Stimulated activated CD4-positive, alpha-beta T cell treated with anti-CD3 and anti-CD28 coated beads, Interleukin-1b, Interleukin-23, amount 100 ng/mL, for 48 hours (primary cell): ENCODE measurements at places on chromosomes 12 and 14.

GRCh38 chr12:6418796-6419195 is 26.0 kb upstream of the CD27 start:
- no peak for DNase-seq

GRCh38 chr12:31488737-31489338 is 102.1 kb downstream of the DENND5B start:
- DNase-seq: no peak

DNA sequence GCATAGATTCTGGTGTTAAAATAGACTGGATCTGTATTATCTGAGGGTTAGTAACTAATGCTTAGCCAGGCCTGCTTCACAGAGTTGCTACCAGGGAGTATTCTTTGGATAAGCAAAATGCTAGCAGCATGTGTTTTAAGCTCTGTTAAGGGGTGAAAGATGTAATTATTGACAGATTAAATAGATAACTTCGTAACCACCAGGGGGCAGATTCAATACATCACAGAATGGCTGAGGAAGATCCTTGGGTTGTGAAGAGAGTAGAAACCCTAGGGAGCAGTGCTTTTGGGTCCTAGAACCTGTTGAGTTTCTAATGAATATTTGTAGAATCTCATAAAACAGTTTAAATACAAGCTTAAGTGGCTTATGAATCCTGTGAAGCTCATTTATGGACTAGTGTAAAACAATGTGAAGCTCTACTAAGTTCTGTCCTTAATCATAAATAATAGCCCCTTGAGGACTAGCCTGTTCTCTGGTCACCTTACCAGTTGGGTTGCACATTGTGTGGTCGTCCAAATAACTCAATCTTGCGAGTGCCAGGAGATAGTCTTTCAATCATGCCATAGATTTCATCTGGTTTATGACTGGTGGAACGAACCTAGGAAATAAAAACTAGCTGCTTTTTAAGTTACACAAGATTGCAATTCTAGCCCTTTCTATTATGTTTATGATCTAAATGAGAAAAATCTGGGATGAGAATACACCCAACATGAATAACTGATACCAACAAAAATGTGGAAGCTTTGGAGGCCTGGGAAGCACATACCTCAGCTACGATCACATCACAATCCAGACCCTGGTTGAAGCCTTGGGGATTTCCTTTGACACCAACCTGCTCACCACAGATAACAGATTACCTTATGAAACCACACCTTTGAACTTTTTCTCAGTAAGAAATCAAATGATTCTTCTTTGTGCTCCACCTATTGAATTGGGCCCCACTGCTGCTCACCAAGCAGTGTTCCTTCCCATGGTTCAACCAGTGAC is 12.3 kb downstream of the METTL3 start:
- no peak for DNase-seq

GRCh38 chr12:53659571-53659981 is 16.3 kb downstream of the ATP5MC2 start:
- DNase-seq: no peak

- DNase-seq: no peak
Observed at GRCh38 chr14:78401866-78402265, 231.7 kb downstream of the NRXN3 start.

- DNase-seq: no peak
Observed at GRCh38 chr12:103036581-103037214, 79.2 kb downstream of the ASCL1 start.

DNA sequence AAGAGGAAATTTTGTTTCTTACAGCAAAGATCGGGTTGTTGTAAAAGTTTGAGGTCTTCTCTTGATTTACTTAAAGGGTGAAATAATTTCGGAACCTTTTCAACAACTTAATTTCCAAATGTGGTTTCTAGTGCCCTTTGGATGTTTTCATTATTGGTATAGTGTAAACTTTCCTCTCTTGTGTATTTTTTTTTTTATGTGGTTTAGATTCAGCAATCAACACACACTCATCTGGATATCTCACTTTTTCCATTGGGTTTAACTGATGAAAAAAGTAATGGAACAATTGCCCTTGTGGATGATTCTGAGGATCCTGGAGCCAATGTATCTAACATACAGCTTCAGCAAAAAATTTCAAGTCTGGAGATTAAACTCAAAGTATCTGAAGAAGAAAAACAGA is 116.3 kb downstream of the CCDC91 start:
- no peak for DNase-seq

DNA sequence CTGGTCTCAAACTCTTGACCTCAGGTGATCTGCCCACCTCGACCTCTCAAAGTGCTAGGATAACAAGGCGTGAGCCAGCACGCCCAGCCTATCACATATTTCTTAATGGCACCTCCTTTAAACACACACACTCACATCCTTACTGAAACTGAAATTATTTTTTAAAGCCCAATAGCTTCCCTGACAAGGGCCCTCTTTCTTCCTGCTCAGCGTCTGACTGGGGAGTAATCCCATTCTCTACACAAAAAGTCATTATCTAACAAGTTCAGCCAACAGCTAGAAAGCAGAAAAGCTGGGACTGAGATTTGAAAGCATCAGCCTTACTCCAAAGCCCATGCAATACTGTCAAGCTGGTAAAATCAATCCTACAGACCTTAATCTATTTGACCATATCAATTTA is 10.0 kb upstream of the AICDA start:
- no peak for DNase-seq

GRCh38 chr12:5099591-5099990 is 55.9 kb downstream of the KCNA5 start:
- no peak for DNase-seq

GRCh38 chr12:49707128-49707811 is at the start of gene FMNL3:
Gene FMNL3, minus strand, starts transcription at chr12:49707405. Its CDS starts 225 bp downstream, at chr12:49707180.
- peak; percentile 98 for DNase-seq

DNA sequence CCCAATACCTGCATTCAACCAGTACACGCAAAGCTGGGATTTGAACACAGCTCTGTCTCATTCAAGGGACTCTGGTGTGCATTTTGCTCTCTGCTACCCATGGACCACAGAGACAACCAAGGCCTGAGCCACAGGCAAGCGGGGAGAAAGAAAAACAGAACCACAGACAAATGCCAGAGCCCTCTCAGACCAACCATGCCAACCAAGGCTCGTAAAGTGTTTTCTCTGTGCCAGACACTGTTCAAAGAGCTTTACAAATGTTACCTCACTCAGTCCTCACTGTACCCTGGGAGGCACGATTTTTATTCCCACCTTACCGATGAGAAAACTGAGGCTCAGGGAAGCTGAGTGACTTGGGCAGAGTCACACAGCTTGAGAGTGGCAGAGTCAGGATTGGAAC is 32.4 kb upstream of the EML1 start:
- no peak for DNase-seq
